HT-29 (cell line): ENCODE measurements at places on chromosomes 4 and X.

- no peak for DNase-seq
These were observed 320.1 kb downstream of the BMPR1B start for GRCh38 chr4:95077864-95078263.

DNA sequence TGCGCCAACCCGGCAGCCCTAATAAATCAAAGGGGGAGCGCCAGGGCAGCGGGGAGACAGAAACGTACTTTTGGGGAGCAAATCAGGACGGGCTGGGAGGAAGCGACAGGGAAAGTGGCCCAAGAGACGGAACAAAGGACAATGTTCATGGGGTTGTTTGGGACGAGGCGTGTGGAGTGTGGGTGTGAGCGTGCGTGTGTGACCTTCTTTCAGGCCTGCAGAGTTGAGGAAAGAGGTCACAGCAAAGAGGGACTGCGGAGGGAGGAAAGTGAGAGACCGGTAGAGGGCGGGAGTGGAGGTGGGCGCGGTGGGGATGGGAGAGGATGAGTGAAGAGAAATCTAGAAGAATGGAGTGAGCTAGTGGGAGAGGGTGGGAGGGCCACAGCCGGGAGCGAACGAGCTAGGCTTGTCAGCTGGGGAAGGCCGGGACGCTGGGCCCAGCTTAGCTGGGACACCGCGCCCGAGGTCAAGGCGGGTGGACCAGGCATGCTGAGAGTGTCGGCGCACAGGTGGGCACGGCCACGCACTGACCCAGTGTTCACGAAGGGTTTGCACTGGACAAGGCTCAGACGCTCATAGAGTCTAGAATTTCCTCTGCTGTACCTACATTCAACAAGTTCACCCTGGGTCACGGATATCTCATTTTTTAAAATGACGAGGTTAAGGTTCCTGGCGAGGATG lies 14.7 kb upstream of the PITX2 start:
- DNase-seq, result no peak

- no peak for DNase-seq
These were observed 71.8 kb downstream of the AFAP1 start for GRCh38 chr4:7867701-7868435.

DNA sequence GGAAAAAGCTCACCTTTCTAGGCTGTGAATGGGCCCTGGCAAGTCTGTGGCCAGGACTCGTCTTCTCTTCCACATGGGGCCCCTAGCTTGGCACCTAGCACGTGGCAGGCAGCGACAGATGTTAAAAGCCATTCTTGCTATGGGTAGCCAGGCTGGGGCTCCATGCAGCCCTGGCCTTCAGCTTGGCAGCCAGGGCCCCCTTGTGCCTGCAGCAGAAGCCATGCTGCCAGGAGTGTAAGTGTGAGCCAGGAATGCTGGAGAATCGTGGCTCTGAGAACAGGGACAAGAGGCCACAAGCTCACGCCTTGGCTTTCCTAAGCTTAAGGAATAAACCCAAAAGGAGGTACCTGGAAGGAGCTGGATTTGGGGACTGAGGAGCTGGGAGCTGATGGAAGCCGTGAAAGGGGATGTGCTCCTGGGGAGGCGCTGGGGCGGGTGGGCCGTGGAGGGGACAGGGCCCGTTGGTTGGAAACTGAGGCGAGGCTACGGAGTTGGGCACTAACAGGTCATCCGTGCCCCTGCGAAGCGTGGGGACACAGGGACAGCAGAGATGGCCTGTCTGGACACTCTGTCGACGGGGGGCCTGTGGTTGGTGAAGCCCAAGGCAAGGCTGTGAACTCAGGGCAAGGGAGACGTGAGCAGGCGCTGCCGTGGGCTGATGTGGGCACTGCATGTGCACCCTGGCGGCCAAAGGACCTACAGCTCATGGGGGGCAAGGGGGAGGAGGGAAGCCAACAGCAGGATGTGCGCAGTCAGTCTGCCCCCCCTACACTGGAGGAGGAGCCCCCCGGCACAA lies 895 bp upstream of the OPN1LW start:
- no peak for DNase-seq

DNA sequence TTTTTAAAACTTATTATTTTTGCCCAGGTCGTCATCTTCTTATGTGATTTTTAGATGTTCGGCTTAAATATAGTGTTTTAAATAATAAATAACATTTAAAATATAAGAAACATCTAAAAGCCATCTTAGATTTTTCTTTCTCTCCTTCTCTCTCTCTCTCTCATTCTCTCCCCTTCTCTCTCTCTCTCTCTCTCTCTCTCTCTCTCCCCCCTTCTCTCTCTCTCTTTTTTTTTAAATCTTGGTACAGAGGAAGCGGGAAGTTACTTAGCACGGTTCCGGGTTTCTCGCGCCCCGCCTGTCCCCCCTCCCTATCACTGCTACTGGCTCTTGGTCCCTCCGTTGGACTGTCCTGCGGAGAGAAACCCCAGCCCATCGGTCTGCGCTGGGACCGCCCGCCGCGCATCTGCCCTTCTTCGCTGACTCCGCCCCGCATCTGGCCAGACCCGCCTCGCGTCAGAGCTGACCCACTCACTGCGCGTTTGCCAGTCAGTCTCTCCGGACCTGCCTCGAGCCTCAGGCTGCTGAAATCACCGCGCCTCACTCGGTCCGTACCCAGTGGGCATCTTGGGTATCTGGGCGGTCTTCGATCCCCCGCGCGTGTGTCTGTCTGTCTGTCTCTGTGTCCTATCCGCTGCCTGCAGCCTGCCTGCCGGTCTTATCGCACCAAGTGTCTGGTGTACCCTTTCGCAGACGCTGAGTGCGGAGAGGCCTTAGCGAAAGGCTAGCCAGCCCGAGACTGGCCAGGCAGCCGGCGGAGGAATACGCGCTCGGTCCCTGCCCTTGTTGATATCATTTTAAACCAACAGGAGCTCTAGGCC lies at the start of gene PABPC5:
Gene PABPC5, plus strand, starts transcription at position 489 of the 818 bp plus-strand sequence. CDS start 739 bp downstream, outside the sequence.
- DNase-seq, result no peak

DNA sequence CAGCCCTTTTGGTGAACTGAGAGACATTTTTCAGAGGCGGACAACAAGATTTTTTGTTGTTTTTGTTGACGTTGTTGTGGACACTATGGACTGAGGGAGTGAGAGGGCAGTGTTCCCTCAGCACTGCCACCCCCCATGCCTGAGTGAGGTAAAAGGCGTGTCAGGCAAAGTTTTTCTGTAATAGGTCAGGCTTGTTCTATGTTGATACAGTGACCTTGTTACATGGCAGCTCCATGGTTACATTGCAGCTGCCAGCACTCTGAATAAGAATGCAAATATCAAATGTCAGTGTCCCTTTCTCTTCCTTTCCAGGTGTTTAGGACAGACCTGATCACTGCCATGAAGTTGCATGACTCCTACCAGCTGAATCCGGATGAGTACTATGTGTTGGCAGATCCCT lies 36.6 kb downstream of the JADE1 start:
- DNase-seq, result no peak

DNA sequence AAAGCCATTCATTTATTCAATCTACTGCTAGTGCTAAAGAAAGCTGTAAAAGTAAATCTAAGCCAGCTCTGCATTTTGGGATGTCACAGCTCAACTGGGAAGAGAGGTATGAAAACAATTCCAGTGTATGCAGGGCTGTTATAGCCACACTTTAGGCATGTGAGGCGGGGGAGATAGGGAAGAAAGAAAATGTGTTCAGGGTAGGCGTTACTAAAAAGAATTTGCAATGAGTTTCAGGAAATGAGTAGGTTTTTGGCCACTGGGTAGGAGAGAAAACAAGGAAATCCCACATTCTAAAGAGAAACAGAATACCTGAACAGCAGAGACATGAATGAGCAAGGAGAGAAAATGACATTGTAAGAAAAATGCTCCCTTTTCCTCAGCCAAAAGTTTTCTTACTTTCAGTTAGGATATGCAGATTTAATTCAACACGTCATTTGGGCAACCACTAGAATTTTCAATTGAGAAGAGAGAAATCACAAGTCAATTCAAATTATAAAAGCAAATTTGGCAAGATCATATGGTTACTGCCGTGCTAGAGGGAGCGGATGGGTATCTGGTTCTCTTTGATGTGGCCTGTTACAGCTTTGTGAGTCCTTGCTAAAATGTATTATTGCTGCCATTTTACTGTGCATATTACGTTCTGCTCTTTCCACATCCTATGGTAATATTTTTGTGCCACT lies 226.3 kb downstream of the KCNIP4 start:
- no peak for DNase-seq

DNA sequence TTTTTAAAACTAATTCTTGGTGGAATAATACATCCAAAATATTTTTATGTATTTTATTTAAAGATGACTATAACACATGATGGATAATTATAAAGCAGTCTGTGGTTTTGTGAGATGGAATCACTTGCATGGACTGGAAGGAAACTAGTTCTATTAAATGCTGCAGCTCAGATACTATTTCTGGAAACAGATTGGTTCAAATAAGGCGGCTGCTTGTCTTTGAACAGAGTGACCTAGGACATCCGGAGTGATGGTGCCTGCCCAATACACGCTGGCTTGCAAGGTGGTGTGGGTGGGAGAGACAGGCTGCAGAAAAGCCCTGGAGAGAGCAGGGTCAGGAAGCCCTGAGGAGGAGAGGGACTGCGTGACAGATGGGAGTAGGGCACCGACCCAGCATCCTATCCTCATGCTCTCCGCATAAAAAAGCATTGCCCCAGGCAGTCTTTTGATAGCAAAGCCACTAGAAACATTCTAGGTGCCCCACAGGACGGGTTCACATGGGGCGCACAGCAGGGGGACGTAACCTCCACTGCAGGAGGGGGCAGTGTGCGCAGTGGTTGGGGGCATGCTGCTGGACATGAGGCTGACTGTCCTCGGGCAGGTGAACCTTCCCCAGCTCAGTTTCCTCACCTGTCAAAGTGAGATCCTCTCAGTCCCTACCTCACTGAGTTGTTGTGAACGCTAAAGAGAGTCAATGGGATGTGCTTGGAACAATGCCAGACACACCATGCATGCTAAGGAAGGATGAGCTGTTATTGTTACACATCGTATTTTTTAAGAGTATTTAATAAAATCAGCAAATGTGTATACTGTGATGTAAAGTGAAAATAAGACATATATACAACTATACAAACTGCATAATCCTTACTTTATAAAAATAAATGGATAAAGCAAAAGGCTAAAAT lies 71.3 kb downstream of the EVC2 start:
- no peak for DNase-seq

- no peak for DNase-seq
These were observed 75.6 kb downstream of the AFAP1 start for GRCh38 chr4:7863911-7864681.

- no peak for DNase-seq
These were observed 2.2 kb downstream of the USO1 start for GRCh38 chr4:75726577-75726976.

GRCh38 chr4:142547974-142548373 lies 298.1 kb downstream of the INPP4B start:
- no peak for DNase-seq

- DNase-seq, result peak; percentile 20
These were observed 15.3 kb downstream of the PARM1 start for GRCh38 chr4:74948236-74948635.

DNA sequence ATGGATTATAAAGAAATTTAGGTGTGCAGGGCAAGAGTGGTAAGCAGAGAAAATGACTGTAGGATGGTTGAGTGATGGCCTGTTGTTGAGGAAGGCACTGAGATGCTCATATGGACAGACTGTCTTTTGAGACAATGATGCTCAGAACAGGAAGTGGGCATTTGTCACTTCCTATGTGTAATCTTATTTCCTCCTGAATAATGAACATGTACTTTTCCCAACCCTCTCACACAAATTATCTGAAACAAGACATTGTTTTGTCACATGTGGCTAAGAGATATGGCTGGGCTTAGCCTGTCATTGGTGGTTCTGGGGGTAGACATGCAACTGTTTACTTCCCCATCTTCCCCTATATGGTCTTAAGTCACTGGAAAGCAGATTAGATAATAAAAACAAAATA lies 240.5 kb downstream of the CFAP47 start:
- no peak for DNase-seq

GRCh38 chrX:25206778-25207177 lies 191.0 kb upstream of the ARX start:
- no peak for DNase-seq

DNA sequence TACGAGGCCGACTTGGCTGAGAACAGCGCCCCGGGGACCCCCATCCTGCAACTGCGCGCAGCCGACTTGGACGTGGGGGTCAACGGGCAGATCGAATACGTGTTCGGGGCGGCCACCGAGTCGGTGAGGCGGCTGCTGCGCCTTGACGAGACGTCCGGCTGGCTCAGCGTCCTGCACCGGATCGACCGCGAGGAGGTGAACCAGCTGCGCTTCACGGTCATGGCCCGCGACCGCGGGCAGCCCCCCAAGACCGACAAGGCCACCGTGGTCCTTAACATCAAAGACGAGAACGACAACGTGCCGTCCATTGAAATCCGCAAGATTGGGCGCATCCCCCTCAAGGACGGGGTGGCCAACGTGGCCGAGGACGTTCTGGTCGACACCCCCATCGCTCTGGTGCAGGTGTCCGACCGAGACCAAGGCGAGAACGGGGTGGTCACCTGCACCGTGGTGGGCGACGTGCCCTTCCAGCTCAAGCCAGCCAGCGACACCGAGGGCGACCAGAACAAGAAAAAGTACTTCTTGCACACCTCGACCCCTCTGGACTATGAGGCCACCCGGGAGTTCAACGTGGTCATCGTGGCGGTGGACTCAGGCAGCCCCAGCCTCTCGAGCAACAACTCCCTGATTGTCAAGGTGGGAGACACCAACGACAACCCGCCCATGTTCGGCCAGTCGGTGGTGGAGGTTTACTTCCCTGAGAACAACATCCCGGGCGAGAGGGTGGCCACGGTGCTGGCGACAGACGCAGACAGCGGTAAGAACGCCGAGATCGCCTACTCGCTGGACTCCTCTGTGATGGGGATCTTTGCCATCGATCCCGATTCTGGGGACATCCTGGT lies 2.4 kb downstream of the PCDH7 start:
- no peak for DNase-seq

GRCh38 chrX:28010875-28011274 lies 29.6 kb upstream of the DCAF8L1 start:
- no peak for DNase-seq

GRCh38 chrX:69082055-69082752 lies 83.0 kb downstream of the PJA1 start:
- DNase-seq, result no peak

- peak; percentile 74 for DNase-seq
These were observed 120.5 kb downstream of the CAMK2D start for GRCh38 chr4:113641025-113641431.

- no peak for DNase-seq
These were observed 25.7 kb downstream of the ALPK1 start for GRCh38 chr4:112322866-112323265.

DNA sequence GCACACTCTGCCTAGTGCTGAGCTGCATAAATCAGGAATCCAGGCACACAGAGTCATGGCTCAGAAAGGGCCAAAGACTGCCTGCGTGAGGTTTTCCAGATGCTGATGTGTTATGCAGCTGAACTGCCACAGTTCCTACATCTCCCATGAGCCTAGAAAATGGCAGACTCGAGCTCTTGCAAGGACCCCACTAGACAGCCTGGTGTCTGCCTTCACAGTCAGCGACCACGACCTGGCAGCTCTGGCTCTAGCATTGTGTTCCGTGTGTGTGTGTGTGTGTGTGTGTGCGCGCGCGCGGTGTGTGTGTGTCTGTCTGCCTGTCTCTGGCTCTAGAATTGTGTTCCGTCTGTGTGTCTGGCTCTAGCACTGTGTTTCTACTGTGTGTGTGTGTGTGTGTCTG lies 203.6 kb upstream of the AGTR2 start:
- no peak for DNase-seq
